PC-3 (cell line): ENCODE measurements at places on chromosomes 13 and 19. TPM values are rescaled to one million over a fixed set of nuclear protein-coding genes. Genes with fewer than 3 reads are reported as not detected.

LAIR1 gene
- total RNA-seq: not detected in 2 replicates

- no peak overlapping the region for H3K27ac ChIP-seq
- no peaks in the 10 kb centered on the region for H3K4me1 ChIP-seq
- H3K36me3 ChIP-seq: no peaks in the 10 kb centered on the region
- no peak for DNase-seq
Observed at GRCh38 chr19:604355-604754, 14.7 kb downstream of the HCN2 start.

- H3K4me1 ChIP-seq: no peaks in the 10 kb centered on the region
- no peak overlapping the region for H3K4me3 ChIP-seq
- H3K27me3 ChIP-seq: peaks cover 21% of the 10 kb centered on the region
Observed at GRCh38 chr13:102291587-102292218, 110.1 kb downstream of the FGF14 start.

- H3K36me3 ChIP-seq: no peaks in the 10 kb centered on the region
- H3K27ac ChIP-seq: no peak overlapping the region
- H3K4me3 ChIP-seq: no peak overlapping the region
- DNase-seq: no peak
Observed at GRCh38 chr19:41428481-41428859, 1.3 kb upstream of the B3GNT8 start.

TMC4 gene
- total RNA-seq: 11.2 and 13.4 TPM in 2 replicates

DNA sequence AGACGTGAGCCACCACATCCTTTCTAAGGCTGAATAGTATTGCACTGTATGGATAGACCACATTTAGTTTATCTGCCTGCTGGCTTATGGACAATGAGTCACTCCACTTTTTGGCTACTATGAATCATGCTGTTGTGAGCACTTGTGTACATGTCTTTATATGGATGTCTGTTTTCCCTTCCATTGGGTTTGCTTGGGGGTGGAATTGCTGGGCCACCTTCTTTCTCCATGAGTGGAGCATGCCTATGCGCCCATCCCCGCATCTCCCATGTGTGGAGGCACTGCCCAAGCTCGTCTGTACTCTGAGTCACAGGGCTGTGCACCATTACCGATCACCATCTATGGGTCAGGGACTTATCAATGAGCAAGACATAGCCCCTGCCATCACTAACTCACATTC lies 127.2 kb upstream of the GJB6 start:
- DNase-seq: peak; percentile 98
- H3K4me3 ChIP-seq: no peak overlapping the region
- H3K27ac ChIP-seq: peak overlapping the region; percentile 63
- peaks cover 32% of the 10 kb centered on the region for H3K4me1 ChIP-seq
- H3K27me3 ChIP-seq: no peaks in the 10 kb centered on the region

DNA sequence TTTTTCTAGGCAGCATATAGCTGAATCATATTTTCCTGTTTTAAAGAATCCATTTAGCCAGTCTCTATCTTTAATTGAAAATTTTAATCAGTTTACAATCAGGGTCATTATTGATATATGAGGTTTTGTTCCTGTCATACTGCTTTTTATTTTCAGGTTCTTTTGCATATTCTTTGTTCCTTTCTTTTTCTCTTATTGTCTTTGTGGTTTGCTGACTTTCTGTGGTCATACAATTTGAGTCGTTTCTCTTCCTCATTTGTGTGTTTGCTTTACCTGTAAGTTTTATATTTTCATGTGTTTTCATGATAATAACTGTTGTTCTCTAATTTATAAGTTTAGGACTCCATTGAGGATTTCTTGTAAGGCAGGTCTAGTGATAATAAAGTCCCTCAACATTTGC lies 812.6 kb downstream of the DACH1 start:
- H3K27ac ChIP-seq: no peak overlapping the region
- no peaks in the 10 kb centered on the region for H3K4me1 ChIP-seq
- H3K27me3 ChIP-seq: no peaks in the 10 kb centered on the region
- H3K4me3 ChIP-seq: no peak overlapping the region

- H3K4me1 ChIP-seq: peaks cover 35% of the 10 kb centered on the region
- no peak overlapping the region for H3K4me3 ChIP-seq
- H3K27ac ChIP-seq: peak overlapping the region; percentile 56
Observed at GRCh38 chr19:46116121-46116520, 8.4 kb downstream of the IGFL3 start.

ZNF333 gene
- total RNA-seq: 6.2 and 11.6 TPM in 2 replicates

CLDN10 gene
- total RNA-seq: not detected in 2 replicates

SYCN gene
- not detected in 2 replicates for total RNA-seq

DNA sequence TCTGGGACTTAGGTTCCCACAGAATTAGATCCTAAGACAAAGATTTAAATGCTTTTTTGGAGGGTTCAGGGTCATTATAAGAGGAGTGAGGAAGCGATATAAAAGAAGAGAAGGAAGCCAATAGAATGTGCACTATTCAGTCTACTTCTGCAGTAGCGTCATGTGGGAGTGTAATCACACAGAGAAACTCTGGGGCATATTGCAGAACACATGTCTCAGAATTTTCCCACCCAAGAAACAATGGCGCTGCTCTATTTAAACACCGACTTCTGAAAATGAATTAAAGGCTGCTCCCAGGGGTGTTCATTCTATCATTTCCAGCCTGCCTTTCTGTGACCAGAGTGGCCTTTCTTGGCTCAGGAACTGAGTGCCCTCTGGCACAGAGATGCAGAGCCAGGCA lies 617.6 kb downstream of the FGF9 start:
- H3K36me3 ChIP-seq: no peaks in the 10 kb centered on the region
- no peaks in the 10 kb centered on the region; the same call in 1 of the 2 replicates for H3K27me3 ChIP-seq
- no peak overlapping the region for H3K27ac ChIP-seq

GRCh38 chr13:104592127-104592526 lies 1525.9 kb upstream of the SLC10A2 start:
- DNase-seq: peak; percentile 66
- H3K27me3 ChIP-seq: no peaks in the 10 kb centered on the region
- peaks cover 15% of the 10 kb centered on the region for H3K4me1 ChIP-seq
- H3K27ac ChIP-seq: peak overlapping the region; percentile 26; the same call in 1 of the 2 replicates
- H3K36me3 ChIP-seq: no peaks in the 10 kb centered on the region

DNA sequence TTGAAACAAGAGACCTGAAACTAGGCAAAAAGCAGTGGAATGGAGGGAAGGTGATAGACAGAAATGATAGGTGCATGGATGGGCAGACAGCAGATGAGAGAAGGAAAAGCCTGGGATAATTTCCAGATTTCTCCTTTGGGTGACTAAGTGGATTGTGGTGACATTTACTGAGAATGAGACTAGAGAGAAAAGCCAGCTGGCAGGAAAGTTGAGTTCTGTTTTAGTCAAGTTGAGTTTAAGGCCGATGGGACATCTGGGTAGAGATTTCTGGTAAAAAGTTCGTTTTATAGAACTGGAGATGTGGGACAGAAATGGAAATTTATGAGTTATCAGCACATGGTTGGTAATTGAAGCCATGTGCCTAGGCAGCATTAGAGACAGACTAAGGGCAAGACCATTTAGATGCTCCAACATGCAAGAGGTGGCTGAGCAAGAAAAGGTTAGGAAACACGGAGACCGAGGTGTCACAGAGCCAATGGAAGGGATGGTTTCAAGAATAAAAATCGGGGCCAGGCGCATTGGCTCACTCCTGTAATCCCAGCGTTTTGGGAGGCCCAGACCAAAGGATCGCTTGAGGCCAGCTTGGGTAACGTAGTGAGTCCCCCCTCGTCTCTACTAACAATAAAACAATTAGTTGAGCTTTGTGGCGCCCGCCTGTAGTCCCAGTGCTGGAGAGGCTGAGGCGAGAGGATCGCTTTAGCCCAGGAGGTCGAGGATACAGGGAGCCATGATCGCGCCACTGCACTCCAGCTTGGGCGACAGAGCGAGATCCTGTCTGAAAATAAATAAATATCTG lies 9.6 kb upstream of the DGKH start:
- DNase-seq: no peak
- no peak overlapping the region for H3K27ac ChIP-seq
- H3K4me3 ChIP-seq: peak overlapping the region; percentile 77
- H3K4me1 ChIP-seq: peaks cover 22% of the 10 kb centered on the region

- peaks cover 7% of the 10 kb centered on the region; the same call in 1 of the 2 replicates for H3K4me1 ChIP-seq
- DNase-seq: peak; percentile 55
- H3K36me3 ChIP-seq: no peaks in the 10 kb centered on the region
- H3K27ac ChIP-seq: 0 out of 2 replicates have a peak overlapping the region, but pooled peaks have one; percentile 25
- no peaks in the 10 kb centered on the region for H3K27me3 ChIP-seq
- H3K4me3 ChIP-seq: no peak overlapping the region
Observed at GRCh38 chr13:47226516-47226915, 329.7 kb upstream of the HTR2A start.

DNA sequence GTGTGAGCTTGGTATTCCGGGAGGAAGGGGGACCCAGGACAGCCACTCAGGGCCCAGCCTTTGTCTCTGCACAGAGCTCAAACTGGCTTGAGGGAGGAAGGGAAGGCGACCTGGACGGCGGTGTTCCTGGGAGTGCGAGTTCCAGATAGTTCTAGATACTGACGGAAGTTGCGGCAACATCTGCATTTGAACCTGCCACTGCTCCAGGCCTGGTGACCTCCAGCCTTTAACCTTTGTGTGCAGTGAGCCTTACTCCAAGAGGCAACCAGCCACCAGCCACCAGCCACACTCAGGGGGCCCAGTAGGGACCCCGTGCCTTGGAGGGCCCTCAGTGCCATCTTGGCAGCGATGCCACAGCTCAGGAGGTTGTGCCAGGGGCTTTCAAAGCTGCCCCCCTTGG lies 15.5 kb upstream of the ZBTB7A start:
- no peak overlapping the region for H3K4me3 ChIP-seq
- no peak overlapping the region for H3K27ac ChIP-seq
- no peaks in the 10 kb centered on the region for H3K36me3 ChIP-seq
- no peak for DNase-seq
- H3K4me1 ChIP-seq: peaks cover 10% of the 10 kb centered on the region; the same call in 1 of the 2 replicates

ZNF667 gene
- total RNA-seq: 2.5 and 3.2 TPM in 2 replicates

PPM1N gene
- total RNA-seq: 2.5 and 4.7 TPM in 2 replicates

ERICH4 gene
- total RNA-seq: not detected in 2 replicates

- H3K36me3 ChIP-seq: peaks cover 21% of the 10 kb centered on the region
- no peak for DNase-seq
- 0 out of 2 replicates have a peak overlapping the region, but pooled peaks have one; percentile 63 for H3K27ac ChIP-seq
- peak overlapping the region; percentile 88 for H3K4me3 ChIP-seq
- no peaks in the 10 kb centered on the region for H3K27me3 ChIP-seq
Observed at GRCh38 chr19:8446061-8446709, 1.4 kb downstream of the HNRNPM start.

DNA sequence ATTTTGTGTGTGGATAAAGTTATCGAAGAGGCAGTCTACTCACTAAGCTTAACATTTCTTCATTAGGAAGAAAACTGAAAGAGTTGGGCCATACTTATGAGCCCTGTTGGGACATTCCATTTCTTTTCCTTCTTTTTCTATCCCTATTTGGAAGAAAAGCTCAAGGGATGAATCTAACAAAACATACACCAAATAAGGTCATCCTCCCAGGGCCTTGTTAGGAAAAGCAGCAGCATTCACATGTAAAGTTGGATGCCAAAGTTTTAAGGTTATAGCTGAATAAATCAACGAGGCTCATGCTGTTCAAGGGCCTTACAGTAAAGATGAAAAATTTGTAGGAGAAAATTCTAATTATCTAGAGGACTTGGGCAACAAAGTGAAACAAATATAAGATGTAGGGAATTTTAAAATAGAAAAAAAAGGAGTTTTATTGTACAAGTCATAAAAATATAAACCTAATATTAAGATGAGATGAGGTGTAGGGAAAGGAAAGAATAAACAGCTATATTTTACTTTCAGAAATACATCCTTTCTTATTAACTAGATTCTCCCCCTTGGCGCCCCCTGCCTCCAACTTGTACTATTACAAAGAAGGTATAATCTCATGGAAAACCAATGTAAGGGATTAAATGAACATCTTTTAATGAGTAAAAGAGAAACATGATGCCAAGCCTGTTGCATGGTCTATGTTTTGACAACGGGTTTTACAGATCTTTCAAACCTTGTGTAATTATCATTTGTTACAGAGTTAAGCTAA lies 160.4 kb downstream of the PCDH20 start:
- peak; percentile 40 for DNase-seq
- H3K27me3 ChIP-seq: no peaks in the 10 kb centered on the region
- H3K4me3 ChIP-seq: no peak overlapping the region
- H3K4me1 ChIP-seq: no peaks in the 10 kb centered on the region
- H3K27ac ChIP-seq: no peak overlapping the region

GRCh38 chr19:54325631-54326030 lies 12.7 kb upstream of the LILRA5 start:
- no peak for DNase-seq
- H3K4me1 ChIP-seq: no peaks in the 10 kb centered on the region
- no peak overlapping the region for H3K27ac ChIP-seq
- no peaks in the 10 kb centered on the region for H3K36me3 ChIP-seq
- peaks cover 17% of the 10 kb centered on the region for H3K27me3 ChIP-seq
- no peak overlapping the region for H3K4me3 ChIP-seq
